ENCODE measurements at places on chromosomes 1 and 21.

DNA sequence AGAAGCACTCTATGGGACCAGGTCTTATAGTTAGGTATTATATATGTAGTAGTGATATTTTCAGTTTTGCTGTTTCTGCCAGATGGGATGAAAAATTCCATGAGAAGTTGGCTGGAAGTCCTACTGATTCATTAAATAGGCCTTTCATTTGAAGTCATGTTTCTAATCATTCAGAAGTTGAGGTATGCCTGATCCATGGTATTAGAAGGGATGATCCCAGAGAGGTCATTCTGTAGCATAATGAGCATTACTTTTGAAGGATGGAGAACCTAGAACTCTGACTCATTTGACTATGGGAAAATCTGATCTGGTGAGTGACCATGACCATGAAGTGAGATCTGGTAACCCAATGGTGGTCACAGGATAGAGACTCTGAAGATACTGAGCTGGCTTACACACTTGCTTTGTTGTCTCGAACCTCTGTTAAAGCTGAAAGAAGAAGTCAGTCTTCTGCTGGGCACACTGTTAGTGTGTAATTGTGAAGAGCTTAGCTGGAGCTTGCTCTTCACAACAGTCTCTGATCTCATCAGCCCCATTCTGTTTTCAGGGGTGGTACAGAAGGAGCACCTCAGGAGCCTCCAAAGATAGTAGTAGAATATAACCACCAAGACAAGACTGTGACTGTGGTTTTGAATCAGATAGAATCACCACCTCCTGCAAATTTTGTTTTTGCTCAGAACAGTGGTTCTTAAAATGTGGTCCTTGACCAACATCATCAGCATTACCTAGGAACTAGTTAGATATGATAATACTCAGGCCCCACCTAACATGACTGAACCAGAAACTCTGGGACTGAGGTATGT, 9.0 kb downstream of the MGST3 start:
- no peak for DNase-seq

DNA sequence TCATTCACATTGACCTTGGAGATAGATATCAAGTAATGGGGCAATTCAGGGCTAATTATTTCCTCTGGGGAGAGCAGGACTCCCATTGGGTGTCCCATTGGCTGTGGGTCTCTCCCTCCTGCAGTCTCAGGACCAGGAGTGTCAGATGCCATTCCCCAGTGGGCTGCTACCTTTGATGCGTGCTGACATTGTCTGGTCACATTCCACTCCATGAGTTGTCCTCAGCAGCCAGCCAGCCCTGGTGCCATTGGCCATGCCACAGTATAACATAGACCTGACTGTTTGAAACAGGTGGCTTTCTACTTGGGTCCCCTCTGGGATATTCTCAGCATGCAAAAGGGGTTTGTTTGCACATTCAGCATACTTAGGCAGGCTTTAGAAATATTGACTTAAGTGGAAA, 118.5 kb downstream of the MRPS6 start:
- DNase-seq = no peak

DNA sequence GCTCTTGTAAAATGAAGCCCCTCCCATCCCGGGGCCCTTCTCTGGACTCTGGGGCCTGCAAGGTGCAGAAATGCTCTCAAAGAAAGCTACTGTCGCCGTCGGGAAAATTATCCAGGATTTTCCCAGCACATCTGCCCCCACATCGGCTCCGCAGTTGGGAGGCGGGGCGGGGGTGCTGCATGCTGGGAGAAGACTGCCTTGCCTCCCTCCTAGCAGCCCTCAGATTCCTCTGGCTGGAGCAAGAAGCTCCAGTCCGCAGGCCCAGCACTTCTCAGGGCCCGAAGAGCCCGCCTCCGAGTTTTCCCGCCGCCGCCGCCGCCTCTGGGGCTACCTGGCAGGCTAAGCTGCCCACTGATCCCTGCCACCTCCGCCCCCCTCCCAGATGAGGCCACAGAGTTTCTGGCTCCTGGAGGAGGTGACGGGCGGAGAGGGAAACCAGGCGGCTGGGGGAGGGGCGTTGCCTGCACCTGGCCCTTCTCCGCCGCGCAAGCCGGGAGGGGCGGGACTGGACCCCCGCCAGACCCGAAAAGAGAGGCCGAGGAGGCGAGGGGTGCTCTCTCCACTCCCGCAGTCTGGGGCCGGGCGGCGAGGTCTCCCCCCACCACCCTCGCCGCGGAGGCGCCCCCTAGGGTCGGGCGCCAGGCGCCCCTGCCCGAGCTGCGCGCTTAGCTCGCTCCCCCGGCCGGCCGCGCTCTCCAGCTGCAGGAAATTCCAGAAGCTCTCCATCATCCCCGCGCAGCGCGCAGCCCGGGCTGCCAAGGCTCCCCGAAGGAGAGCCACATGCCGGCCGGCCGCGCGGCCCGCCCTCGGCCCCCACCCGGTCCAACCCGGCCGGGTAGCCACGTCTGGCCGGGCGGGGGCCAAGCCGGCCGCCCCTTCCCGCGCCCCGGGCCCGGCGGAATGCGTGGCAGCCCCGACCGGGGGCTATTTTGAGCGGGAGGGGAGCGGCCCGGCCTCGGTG, 28.8 kb downstream of the AHDC1 start:
- no peak for DNase-seq

- no peak for DNase-seq
Measured at GRCh38 chr1:215375381-215375780, 191.7 kb upstream of the KCTD3 start.

DNA sequence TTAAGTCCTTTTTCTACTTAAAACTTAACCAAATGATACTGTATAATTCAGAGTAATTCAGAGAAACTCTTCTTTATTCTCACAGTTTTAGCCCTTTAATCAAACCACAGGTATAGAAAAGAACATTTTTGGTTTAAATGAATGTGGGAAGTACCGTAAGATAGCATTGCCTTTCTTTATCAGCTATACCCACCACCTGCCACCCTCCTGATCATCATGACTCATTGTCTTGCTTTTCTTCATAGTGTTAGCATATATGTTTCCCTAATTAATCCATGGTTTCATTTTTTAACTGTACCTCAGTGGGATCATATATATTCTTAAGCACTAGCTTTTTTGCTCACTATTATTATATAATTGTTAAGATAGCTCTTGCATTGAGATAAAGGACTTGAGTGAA, 27.5 kb upstream of the ANGPTL1 start:
- DNase-seq = no peak

GRCh38 chr1:29234471-29234870, 1.9 kb upstream of the PTPRU start:
- no peak for DNase-seq

DNA sequence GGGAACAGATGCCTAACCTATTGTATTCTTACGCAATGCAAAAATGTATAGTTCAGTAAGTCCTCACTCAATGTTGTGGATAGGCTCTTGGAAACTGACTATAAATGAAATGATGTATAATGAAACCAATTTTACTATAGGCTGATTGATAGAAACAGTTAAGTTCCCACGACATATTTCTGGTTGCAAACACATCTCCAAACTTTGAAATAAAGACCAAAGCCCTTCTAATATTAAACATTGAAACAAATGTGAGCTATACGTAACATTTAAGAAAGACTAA, 29.1 kb downstream of the MAP3K21 start:
- no peak for DNase-seq

DNA sequence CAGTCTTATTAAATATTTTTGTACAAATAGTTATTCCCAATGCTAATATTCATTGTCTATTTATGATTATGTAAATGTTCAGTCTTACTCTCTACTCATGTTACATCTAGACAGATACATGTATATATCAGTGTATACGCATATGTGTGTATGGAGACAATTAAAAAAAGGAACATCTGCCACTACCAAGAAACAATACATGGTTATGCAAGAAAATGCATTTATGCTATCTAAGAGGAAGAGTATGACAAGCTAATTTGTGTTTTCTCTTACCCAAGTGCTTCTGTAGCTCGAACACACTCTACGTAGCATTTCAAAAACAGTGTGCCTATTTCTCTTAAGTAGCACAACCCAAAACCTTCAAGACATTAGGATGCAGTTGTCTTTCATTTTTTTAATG, 6.1 kb upstream of the RLF start:
- no peak for DNase-seq

DNA sequence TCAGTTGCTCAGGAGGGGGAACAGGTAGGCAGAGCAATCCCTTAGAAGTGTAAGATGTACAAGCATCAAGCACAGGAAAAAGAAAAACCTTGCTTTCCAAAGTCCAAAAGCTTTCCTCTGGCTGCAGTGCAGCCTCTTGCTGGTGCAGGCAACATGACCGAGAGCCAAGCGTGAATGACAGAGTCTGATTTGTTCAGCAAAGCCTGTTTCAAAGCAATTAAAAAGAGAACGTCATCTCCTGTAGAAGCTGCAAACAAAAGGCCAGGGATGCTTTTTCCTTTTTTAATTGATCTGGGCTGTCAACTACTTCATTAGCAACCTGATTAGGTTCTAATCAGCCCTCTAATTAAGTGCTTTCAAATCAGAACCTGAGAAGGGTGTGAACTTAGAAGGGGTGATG, 38.2 kb upstream of the PLA2G2C start:
- no peak for DNase-seq

GRCh38 chr1:25033030-25033827, 103.2 kb upstream of the RUNX3 start:
- no peak for DNase-seq

DNA sequence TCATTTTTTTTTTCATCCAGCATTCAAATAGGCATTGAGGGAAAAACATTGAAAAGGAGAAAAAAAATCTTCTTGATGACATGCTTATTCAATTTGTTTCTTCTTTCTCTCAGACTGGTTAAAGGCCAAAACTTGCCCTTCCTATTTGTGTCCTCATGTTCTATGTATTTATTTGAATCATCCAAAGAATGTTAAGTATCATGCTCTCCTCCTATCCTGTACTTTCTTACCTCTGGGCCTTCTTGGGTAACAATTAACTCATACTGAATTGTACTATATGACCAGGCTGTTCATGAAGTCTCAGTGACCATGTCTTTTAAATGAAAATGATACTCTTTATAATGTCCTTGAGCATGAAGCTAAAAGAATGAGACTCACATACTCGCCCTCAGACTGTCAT, 36.5 kb upstream of the DENND1B start:
- no peak for DNase-seq

DNA sequence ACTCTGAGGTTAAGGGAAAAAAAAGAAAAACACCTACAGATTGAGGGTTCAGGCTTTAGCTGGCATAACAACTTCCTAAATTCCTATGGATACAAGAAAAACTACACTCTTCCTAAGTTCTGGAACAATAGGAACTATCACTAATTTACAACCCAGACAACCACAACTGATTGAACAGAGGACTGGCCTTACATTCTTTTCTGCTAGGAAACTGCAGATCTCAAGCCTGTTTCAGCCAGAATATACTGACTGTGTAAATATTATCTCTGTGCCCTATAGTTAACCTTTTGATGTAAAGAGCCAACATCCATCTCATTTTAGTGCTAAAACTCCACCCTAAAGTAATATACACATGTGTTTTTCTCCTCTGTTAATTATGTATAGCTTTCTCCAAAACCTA, 1186.5 kb upstream of the TMPRSS15 start:
- no peak for DNase-seq

DNA sequence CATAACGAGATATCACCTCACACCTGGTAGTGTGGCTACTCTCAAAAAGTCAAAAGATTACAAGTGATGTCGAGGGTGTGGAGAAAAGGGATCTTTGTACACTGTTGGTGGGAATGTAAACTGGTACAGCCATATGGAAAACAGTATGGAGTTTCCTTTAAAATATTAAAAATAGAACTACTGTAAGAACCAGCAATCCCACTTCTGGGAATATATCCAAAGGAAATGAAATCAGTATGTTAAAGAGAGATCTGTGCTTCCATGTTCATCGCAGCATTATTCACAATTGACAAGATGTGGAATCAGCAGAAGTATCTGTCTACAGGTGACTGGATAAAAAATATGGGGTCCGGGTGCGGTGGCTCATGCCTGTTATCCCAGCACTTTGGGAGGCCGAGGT, 7.6 kb upstream of the PIK3C2B start:
- DNase-seq = no peak

DNA sequence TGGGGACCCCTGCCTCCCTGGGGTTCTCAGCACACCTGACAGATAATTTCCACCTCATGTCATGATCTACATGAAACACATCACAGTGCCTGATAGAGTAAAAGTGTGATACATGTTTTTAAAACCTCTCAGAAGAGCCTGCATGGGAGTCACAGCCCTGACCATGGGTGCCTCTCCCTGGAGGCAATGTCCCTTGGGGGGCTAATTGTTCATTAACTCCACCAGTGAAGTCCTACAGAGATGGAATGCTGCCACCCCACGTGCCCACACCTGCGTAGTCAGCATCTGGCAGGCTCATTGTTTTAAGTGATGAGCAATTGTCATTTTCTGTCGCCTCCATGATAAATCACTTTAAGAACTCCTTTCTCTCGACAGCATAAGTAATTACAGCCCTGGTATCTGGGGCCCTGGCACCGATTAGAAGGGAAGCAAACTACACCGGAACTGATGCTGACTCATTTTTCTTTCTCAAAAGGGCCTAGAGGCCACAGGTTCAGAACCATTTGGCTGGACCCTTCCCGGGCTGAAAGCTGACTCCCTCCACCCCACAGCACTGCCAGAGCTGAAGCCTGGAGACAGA, 109.6 kb upstream of the GJB5 start:
- peak; percentile 31 for DNase-seq

DNA sequence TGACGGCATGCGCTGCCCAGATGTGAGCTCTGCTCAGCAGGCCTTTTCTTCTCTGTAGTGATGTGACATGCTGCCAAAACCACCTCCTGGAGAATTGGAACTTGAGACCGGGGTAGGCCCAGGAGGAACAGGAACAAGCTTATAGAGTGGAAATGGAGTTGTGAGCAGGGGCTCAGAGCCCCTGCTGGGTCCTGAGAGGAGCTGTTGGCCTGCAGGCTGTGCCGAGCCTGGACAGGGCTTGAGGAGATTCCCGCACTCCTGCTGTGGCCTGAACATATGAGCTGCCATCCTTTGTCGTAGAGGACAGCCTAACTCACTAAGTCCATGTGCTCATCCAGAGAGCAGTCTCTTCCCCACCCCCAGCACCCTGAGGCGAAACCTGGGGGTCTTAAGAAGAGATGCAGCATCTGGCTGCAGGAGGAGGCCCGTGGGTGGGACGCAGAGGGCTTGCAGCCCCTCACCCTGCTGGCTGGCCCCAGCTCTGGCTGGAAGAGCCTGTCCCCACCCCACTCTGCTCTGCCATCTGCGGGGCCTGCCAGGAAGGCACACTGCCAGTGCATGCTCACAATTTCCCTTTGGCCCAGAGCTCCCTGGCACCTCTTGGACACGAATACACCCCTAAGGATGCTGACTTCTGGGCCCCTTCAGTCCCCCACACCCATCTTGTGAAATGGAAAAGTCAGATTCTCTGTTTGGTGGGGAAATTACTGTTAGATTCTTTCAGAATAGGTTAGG, 42.5 kb downstream of the PTPRF start:
- no peak for DNase-seq

GRCh38 chr21:36754241-36754898, 55.5 kb downstream of the SIM2 start:
- DNase-seq = no peak

- no peak for DNase-seq
Measured at GRCh38 chr1:220751111-220751510, 3.0 kb downstream of the MTARC2 start.
